Hair follicular keratinocyte (primary cell): ENCODE measurements at places on chromosomes 12 and 14. TPM values are rescaled to one million over a fixed set of nuclear protein-coding genes. Genes with fewer than 3 reads are reported as not detected.

Gene POTEG
- total RNA-seq: not detected in 2 replicates

Gene PZP
- 0.08 TPM in 1 of 2 replicates, not detected in the other for total RNA-seq

Gene IQSEC3
- under 0.01 and 0.34 TPM in 2 replicates for total RNA-seq

Gene TAS2R42
- not detected in 2 replicates for total RNA-seq

Gene RDH5
- 2.2 TPM in 1 of 2 replicates, not detected in the other for total RNA-seq

Gene CIPC
- 6.4 and 8.3 TPM in 2 replicates for total RNA-seq

Gene TSPAN19
- 0.55 and 0.57 TPM in 2 replicates for total RNA-seq

Gene TOMM20L
- not detected in 2 replicates for total RNA-seq

Gene TRPV4
- 0.87 and 1.6 TPM in 2 replicates for total RNA-seq

Gene PLCZ1
- not detected in 2 replicates for total RNA-seq

Gene IL22
- total RNA-seq: not detected in 2 replicates

Gene FNTB
- total RNA-seq: 6.5 and 12.3 TPM in 2 replicates

Gene SCN8A
- 0.23 and 0.30 TPM in 2 replicates for total RNA-seq

Gene DLK1
- total RNA-seq: not detected in 2 replicates

Gene TEX52
- not detected in 2 replicates for total RNA-seq

Gene RBP5
- not detected in 2 replicates for total RNA-seq

Gene PWP1
- total RNA-seq: 73.7 and 141 TPM in 2 replicates

Gene AVPR1A
- not detected in 2 replicates for total RNA-seq

Gene XPOT
- 73.0 and 114 TPM in 2 replicates for total RNA-seq

Gene BICDL1
- 14.5 and 20.5 TPM in 2 replicates for total RNA-seq

Gene NOVA1
- not detected in 2 replicates for total RNA-seq

Gene EPYC
- not detected in 2 replicates for total RNA-seq

Gene LALBA
- not detected in 2 replicates for total RNA-seq

Gene SSTR1
- total RNA-seq: not detected in 2 replicates

Gene ARHGAP9
- total RNA-seq: not detected in 2 replicates

Gene BATF
- total RNA-seq: not detected in 2 replicates

Gene DDX11
- 21.2 and 25.4 TPM in 2 replicates for total RNA-seq

Gene RNASE2
- not detected in 2 replicates for total RNA-seq

Gene OTX2
- not detected in 2 replicates for total RNA-seq

Gene SGPP1
- 27.9 and 33.0 TPM in 2 replicates for total RNA-seq

Gene SRGAP1
- 9.1 and 10.2 TPM in 2 replicates for total RNA-seq

Gene SLC15A4
- total RNA-seq: 50.7 and 54.4 TPM in 2 replicates

Gene SYCP3
- total RNA-seq: not detected in 2 replicates

Gene AMHR2
- not detected in 2 replicates for total RNA-seq

Gene C12orf50
- not detected in 2 replicates for total RNA-seq

Gene PAH
- not detected in 2 replicates for total RNA-seq

Gene HOXC6
- total RNA-seq: 0.72 and 0.78 TPM in 2 replicates

Gene TAS2R8
- total RNA-seq: not detected in 2 replicates

Gene KLRK1
- total RNA-seq: 0.31 TPM in 1 of 2 replicates, not detected in the other

Gene GDF3
- total RNA-seq: not detected in 2 replicates

Gene ARF3
- 83.3 and 95.3 TPM in 2 replicates for total RNA-seq

Gene LMO3
- 0.04 TPM in 1 of 2 replicates, not detected in the other for total RNA-seq

Gene STAB2
- total RNA-seq: not detected in 2 replicates

Gene KLRF1
- 2.0 TPM in 1 of 2 replicates, not detected in the other for total RNA-seq

Gene XRCC3
- total RNA-seq: 23.0 and 47.6 TPM in 2 replicates

Gene TSPAN9
- 12.5 and 13.0 TPM in 2 replicates for total RNA-seq

Gene PLEKHD1
- total RNA-seq: not detected in 2 replicates

Gene INHBC
- total RNA-seq: not detected in 2 replicates

Gene ATP23
- 14.7 and 15.2 TPM in 2 replicates for total RNA-seq

Gene ENDOU
- total RNA-seq: 0.04 TPM in 1 of 2 replicates, not detected in the other
